Endothelial cell (in vitro differentiated cells): ENCODE measurements at places on chromosomes 5 and 9.

DNA sequence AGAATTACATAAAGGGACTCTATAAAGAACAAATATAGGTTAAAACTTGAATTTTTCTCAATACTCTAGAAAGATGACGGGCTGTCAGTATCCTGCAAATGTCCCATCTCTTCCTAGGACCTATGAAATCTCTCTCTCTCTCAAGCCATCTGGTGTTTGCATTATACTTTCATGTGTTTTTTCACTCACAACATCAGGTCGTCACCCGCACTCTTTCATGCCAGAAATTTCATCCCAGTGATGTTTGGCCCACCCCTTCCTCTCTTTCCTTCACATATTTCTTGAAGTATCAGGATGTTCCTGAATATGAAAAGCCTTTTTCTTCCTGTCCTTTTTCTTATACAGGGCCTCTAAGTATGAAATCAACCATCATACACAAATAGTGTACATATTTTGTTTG, 63.3 kb upstream of the GAS1 start:
- DNase-seq, result no peak

DNA sequence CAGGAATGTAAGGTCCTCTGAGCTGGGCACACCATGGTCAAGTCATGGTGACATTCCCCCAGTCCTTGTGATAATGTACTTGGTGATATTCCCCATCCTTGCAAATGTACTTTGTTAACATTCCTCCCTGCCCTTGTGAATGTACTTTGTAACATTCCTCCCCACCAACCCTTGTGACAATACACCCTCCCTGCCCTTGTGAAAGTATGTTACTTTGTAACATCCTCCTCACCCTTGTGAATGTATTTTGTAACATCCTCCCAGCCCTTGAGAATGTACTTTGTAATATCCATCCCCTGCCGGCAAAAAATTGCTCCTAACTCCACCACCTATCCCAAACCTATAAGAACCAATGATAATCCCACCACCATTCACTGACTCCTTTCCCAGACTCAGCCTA, 53.3 kb downstream of the RAPGEF6 start:
- DNase-seq, result no peak

GRCh38 chr9:89958086-89958485, 353.3 kb downstream of the GADD45G start:
- DNase-seq, result no peak

DNA sequence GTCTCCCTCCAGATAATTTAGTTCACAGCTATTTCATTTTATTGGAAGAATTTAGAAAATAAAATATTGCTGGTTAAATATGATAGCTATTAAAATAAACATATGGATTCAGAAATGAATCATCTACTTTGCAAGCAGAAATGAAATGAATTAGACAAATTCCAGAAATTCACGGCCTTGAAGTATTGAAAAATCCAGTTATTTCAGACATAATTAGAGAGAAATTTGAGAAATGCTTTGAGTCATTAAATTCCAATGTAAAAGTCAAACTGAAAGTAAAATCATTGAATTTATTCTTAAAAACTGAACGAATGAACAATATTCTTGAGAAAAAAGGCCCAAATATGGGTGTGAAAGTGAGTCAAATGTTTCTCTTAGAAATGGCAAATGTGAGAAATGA, 632.6 kb upstream of the EDIL3 start:
- no peak for DNase-seq
